ENCODE measurements at places on chromosomes 4 and X. TPM values are rescaled to one million over a fixed set of nuclear protein-coding genes. Genes with fewer than 3 reads are reported as not detected.

GRCh38 chrX:14670819-14671218 is 141.5 kb downstream of the GLRA2 start:
- H3K4me3 ChIP-seq, result no peak overlapping the region
- no peak for DNase-seq
- H3K4me1 ChIP-seq, result no peaks in the 10 kb centered on the region

DNA sequence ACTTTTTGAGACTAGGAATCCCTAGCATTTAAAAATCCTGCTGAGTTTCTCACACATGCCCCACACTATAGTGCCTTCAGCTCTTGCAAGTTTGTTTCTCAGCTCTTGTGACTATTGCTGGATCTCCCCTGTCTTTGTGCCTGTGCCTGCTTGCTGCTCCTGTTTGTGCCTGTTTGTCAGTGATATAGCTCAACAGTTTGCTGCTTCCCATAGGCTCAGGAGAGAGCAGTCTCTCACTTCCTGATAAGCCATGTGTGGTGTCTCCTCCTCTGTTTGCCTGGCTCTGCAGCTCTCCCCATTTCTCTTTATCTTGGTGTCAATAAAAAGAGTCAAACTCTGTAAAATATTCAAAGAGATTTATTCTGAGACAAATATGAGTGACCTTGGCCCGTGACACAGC is 259.8 kb upstream of the CLNK start:
- DNase-seq, result no peak
- H3K4me1 ChIP-seq, result no peaks in the 10 kb centered on the region
- H3K36me3 ChIP-seq, result no peaks in the 10 kb centered on the region
- H3K4me3 ChIP-seq, result no peak overlapping the region
- no peaks in the 10 kb centered on the region for H3K27me3 ChIP-seq

DNA sequence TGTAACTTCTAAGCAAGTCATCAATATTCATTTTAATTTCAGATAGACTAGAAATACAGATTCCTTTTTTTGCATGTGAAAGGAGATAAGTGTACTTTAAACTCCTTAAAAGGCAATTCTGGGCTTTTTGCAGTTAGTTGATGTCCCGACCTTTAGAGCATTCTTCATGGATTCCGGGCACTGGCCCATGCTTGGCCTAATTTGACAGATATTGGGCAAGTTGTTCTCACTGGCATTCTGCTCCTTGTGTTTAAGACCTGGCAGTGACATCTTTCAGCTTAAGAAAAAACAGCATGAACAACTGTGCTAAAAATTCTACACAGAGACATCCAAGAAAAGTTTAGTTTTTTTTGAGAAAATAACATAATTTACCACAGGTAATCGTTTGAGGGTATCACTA is 1037.2 kb downstream of the PCDH18 start:
- no peak overlapping the region for H3K27ac ChIP-seq
- no peaks in the 10 kb centered on the region for H3K4me1 ChIP-seq
- no peak overlapping the region for H3K4me3 ChIP-seq
- H3K36me3 ChIP-seq, result no peaks in the 10 kb centered on the region

- H3K4me3 ChIP-seq, result no peak overlapping the region
- no peaks in the 10 kb centered on the region for H3K36me3 ChIP-seq
- no peak overlapping the region for H3K27ac ChIP-seq
- H3K4me1 ChIP-seq, result no peaks in the 10 kb centered on the region
- no peaks in the 10 kb centered on the region for H3K27me3 ChIP-seq
Measured at GRCh38 chr4:105815701-105816100, 79.6 kb upstream of the NPNT start.

- no peak overlapping the region for H3K4me3 ChIP-seq
- H3K27ac ChIP-seq, result no peak overlapping the region
- no peak for DNase-seq
- no peaks in the 10 kb centered on the region for H3K27me3 ChIP-seq
Measured at GRCh38 chrX:23727206-23727605, 15.9 kb downstream of the ACOT9 start.

DNA sequence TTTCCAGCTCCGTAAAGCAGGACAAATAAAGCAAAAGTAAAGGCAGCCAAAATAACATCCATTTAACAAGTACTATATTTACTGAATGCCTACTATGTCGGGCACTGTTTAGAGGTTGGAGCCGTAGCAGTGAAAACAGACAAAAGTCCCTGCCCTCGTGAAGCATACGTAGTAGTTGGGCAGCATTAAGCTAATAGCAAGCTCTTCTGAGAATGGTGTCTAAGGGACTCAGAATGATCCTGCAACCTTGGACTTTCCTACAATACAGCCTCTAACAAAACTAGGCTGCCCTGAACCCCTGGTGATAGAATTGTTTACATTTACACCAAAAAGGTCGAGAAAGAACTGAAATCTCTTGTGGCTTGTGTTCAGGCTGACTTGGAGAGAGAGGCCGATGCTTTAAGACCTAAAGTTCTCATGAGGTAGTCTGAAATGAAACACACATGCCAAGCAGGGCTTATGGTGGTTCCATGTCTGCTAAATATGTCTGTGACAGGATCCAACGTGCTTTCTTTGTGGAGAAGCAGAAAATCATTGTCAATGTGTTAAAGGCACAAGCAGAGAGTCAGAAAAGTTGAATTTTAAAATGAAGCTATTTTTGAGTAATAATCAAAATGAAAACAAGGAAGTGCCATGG is 898 bp upstream of the PDGFC start:
- H3K27ac ChIP-seq, result peak overlapping the region; percentile 18
- no peaks in the 10 kb centered on the region for H3K36me3 ChIP-seq

DNA sequence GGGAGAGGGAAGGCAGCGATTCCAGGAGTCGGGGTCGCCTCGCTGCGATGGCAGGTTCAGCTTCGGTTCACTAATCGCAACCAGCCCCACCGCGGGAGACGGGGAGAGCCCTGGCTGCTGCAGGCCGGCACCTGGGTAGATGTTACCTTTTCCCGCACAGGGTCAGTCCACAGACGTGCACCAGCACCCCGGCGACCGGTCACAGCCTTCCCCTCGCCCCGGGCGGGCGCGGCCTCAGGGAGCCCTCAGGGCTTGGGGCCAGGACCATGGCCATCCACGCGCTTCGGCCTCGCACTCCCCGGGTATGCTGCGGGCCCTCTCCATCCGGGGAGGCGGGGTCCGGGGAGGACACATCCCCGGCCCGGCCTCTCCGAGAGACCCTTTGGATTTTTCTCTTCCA is 26.1 kb upstream of the EXOC1L start:
- 0 out of 2 replicates have a peak overlapping the region, but pooled peaks have one; percentile 16 for H3K4me3 ChIP-seq
- DNase-seq, result no peak
- no peaks in the 10 kb centered on the region for H3K4me1 ChIP-seq
- no peaks in the 10 kb centered on the region for H3K36me3 ChIP-seq

DNA sequence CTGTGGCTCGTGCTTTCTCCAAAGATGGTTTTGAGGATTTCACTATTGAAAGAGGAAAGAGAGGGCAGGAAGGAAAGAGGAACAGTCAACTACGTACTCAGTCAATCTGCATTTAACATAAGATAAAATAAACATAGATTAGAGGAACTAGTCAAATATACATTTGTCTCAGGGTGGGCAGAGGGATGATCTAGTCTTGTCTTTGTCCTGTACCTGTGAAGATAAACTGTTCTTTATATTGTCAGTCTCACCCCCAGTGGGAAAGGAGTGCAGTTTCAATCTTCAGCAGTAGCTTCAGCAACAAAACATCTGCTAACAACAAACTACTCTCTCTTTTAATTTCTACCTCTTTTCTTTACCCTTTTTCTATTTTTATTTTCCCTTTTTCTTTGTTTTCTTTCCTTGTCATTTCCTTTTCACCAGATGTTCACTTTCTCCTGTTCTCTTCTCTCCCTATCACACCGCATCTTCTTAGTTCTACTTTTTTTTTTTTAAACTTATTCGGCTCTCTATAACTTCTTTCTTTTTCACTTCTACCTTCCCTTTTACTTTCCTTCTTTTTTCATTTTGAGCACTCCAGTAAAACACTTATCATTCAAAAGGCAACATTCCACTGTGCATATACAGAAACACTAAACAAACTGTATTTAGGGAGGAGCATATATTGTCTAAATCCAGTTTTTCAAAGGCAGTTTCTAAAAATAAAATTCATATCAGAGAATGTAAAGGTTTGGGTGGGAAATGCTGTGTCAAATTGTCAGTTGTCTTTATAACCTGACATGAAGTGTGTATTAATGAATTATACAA is 51.4 kb upstream of the GUCY1A1 start:
- DNase-seq, result no peak
- H3K27ac ChIP-seq, result no peak overlapping the region
- no peaks in the 10 kb centered on the region for H3K4me1 ChIP-seq
- H3K27me3 ChIP-seq, result no peaks in the 10 kb centered on the region
- H3K36me3 ChIP-seq, result no peaks in the 10 kb centered on the region

DNA sequence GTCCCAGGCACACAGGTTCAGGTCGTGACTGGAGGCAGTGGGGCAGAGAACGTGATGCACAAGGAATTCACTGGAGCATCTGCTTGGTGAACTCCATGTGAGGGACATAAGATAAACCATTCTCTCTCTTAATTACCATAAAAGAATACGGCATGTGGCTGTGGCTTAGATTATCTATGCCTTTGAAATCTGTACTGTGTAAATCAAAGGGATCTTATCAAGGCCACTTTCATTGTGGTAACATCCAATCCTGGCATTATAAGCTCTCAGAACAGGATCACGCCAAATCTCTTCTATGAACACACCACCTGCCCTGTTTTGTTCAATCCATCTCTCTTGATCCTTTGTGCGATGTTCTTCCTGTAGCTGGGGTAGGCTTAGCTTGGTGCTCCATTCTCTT is 192.3 kb downstream of the SPATA18 start:
- H3K27me3 ChIP-seq, result no peaks in the 10 kb centered on the region
- no peak for DNase-seq
- no peak overlapping the region for H3K4me3 ChIP-seq
- no peaks in the 10 kb centered on the region for H3K4me1 ChIP-seq
- no peak overlapping the region for H3K27ac ChIP-seq

DNA sequence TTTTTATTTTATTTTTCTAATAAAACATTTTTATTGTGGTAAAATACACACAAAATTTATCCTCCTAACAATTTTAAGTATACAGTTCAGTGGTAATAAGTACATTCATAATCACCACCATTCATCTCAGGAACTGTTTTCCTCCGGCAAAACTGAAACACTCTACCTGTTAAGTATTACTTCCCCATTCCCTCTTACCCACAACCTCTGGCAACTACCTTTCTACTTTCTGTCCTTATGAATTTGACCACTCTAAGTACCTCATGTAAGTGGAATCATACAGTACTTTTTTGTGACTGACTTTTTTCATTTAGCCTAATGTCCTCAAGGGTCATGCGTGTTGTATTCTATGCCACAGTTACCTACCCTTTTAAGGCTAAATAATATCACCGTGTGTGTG is 21.1 kb upstream of the HSFX4 start:
- no peak overlapping the region for H3K4me3 ChIP-seq
- DNase-seq, result no peak
- H3K27ac ChIP-seq, result no peak overlapping the region
- H3K36me3 ChIP-seq, result no peaks in the 10 kb centered on the region
- no peaks in the 10 kb centered on the region for H3K4me1 ChIP-seq

DNA sequence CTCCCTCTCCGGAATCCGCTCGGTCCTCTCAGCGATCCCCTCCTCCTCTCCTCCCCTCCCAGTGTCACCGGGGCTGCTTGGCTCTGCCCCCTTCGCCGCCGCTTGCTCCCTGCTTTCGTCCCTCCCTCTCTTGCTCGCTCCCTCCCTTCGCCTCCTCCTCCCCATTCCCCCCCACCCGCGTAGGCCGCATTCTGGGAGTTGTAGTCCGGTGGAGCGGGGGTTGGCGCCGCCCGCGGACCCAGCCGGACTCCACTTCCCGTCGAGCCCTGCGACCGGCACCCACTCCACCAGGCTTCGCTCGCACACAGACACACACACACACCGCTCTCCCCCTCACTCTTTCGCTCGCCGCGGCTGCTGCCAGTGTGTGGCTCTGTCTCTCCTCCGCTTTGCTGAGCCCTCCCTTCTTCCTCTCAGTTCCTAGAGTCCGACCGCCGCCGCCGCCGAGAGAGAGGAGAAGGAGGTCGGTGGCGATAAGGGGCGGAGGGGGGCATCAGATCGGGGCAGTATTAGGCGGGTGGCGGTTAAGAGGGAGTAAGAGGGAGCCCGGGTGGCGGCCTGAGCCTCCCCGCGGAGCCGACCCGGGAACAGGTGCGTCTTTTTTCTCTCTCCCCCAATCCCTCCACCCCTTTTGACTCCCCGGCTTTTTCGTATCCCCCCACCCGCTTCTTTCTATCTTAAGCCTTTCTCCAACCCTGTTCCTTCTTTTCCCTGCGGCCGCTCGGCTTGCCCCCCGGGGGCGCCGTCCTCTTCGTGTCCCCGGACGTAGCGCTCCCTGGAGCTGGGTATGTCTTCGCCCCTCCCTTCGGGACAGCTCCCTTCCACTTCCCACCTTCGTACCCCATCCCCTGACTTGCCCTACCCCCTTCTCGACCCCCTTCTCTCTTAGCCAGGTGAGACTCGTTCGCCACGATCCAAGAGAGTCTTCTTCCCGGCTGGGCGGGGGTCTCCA is at the start of gene BCORL1:
BCORL1 (plus strand) TSS at position 336 of the 952 bp plus-strand sequence. CDS start 22,597 bp downstream, outside the sequence.
- no peaks in the 10 kb centered on the region for H3K4me1 ChIP-seq
- peak; percentile 89 for DNase-seq
- peak within 1 kb of the TSS; percentile 71 for H3K4me3 ChIP-seq
- no peak within 1 kb of the TSS for H3K27ac ChIP-seq

DNA sequence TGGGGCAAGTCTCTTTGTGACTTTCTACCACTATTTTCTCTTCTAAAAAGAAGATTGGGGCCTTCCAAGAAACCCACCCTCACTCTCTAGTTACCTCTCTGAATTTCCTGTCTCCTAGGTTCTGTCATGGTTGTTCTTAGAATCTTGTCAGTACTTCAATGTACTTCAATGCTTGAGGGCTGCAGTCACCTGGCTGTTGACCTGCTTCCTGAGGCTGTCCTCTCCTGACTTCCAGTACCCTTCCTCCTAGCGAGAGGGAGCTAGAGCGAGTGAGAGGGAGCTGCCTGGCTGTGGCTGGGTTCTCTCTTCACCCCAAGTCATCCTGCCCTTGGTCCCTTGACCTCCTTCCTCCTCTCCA is 17.7 kb downstream of the CD99L2 start:
- no peaks in the 10 kb centered on the region for H3K36me3 ChIP-seq
- no peaks in the 10 kb centered on the region for H3K27me3 ChIP-seq
- no peak overlapping the region for H3K4me3 ChIP-seq
- H3K4me1 ChIP-seq, result no peaks in the 10 kb centered on the region
- no peak for DNase-seq
- no peak overlapping the region for H3K27ac ChIP-seq

GRCh38 chr4:87031920-87032319 is 97.1 kb downstream of the AFF1 start:
- H3K4me3 ChIP-seq, result peak overlapping the region; percentile 4
- H3K4me1 ChIP-seq, result peaks cover 21% of the 10 kb centered on the region
- no peak overlapping the region for H3K27ac ChIP-seq
- no peak for DNase-seq
- H3K36me3 ChIP-seq, result no peaks in the 10 kb centered on the region

PARM1 gene
- under 0.01 TPM for total RNA-seq

ENAM gene
- under 0.01 TPM for total RNA-seq

IQCM gene
- not detected for total RNA-seq

SASH3 gene
- not detected for total RNA-seq

GIMD1 gene
- total RNA-seq, result not detected

TLR1 gene
- total RNA-seq, result 1.1 TPM

CXorf51A gene
- total RNA-seq, result not detected

CSAG1 gene
- total RNA-seq, result not detected

PRR32 gene
- total RNA-seq, result not detected

GPR173 gene
- 1.1 TPM for total RNA-seq
